ENCODE measurements at places on chromosomes 3 and 15. TPM values are rescaled to one million over a fixed set of nuclear protein-coding genes. Genes with fewer than 3 reads are reported as not detected.

DNA sequence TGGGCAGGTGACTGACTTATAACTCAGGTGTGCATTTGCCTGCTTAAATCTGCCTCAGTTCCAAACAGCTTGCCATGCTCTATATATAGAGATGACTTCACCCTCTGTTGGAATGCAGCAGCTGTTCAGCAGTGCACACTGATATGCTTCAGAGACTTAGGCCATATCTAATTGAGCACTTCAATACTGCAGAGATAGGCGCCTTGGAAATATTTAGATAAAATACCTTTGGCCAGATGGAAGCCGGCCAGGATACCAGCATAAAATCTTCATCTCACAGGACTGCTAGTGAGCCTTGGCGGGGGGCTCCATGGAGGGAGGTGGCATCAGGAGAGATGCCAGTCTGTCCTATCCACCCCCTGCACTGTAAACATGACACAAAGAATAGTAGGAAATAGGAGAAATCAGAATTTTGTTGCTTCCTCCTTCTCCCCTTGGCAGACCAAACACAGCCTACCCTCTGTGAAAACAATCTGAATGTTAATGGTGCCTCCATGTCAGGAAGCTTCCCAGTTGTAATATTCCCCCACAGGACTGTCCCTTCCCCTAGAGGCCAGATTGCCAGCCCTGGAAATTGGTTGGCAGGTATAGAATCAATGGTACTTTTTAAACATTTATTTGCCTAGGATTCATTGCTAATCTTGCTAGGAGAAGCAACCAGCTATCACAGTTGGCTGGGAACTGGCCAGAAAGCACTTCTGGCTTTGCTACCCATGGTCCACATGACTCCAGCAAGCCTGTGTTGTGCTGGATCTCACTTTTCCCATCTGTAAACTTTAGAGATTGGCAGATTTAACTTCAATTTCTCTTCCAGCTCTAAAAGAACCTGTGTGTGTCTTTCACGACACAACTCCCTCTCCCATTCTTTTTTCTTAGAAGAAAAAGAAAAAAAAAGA, 215.5 kb upstream of the KCNMB2 start:
- no peak for DNase-seq

The SCAMP5 gene
- 33.5 TPM for total RNA-seq

- peak; percentile 81 for DNase-seq
Observed at GRCh38 chr15:74906067-74906449, 593 bp downstream of the FAM219B start.

GRCh38 chr3:124829819-124830554, 57.2 kb downstream of the ITGB5 start:
- no peak for DNase-seq

DNA sequence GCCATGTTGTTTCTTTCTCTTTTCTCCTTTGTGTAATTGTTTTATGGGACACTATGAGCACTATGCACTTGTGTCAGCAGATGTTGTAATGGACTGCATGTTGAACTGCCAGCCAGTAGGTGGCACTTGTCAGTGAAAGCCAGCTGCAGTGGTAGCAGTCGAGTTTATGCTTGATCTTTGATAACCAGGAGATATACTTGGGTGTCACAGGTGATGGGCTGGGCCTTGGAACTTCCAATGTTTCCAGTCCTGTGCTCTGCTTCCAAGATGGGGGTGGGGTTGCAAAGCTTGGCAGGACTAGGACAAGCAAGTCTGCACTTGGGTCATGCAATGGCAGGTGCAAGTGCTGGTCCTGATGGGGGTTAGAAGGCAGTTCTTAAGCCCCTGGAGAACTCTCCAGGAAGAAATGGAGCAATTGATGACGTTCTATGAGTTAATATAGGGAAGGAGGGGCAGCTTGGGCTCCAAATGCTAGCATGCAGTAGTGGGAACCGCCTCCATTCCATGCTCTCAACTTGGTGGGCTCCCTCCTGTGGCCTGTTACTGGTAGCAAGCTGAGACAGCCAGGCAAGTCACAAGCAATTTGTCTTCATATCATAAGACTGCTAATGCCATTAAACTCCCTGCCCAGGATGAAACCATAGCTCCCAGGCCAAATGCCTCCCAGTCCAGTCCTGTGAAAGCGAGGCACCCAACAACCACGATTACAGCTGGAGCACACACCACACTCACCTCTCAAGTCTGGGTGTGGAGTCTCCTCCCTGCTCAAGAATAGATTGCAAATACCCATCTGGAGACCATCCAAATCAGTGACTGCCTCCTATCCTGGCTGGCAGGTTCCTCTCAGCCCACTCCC, 287.2 kb downstream of the CGGBP1 start:
- DNase-seq = peak; percentile 74

GRCh38 chr15:71666763-71667620, 143.4 kb upstream of the NR2E3 start:
- no peak for DNase-seq

The STAC gene
- 0.59 TPM for total RNA-seq

DNA sequence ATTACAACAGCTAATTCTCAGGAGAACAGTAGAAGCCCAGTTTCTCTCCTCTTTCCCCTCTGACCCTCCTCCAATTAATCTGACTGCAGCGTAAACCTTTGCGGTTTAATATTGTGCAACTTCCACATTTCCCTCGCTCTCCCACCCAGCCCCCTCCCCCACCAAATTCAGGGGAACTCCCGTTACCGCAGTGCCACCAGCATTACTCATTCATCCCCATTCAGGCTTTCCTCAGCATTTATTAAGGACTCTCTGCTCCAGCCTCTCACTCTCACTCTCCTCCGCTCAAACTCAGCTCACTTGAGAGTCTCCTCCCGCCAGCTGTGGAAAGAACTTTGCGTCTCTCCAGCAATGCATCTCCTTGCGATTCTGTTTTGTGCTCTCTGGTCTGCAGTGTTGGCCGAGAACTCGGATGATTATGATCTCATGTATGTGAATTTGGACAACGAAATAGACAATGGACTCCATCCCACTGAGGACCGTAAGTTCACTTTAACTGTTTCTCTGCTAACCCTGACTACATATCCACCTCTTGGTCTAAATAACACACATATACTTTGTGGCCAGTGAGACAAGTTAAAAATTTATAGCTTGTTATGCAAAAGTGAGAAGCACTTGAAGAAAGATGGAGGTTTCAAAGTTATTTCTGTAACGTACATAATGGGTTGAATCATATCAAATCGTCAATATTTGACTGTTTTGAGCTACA, at the start of gene PTX3:
Gene PTX3, plus strand, starts transcription at position 268 of the 709 bp plus-strand sequence. Its CDS starts 84 bp downstream, at position 352.
- peak; percentile 57 for DNase-seq

DNA sequence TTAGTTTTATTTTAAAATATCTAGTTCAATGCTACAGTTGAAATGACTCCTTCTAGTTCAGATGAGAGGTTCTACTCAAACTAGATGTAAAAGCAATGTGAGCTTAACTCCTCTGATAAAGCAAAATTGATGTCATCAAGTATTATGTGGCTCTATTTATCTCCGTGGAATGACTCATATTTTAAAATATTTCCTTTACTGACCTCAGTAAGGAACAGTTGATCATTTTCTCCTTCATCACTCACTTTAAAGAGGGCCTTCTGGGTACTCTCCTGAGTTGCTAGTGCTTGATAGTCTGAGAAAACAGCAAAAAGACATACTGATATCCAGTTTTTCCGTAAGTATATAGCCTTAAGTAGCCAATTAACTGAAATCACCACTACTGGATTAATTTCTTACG, 1099.3 kb downstream of the ROBO2 start:
- DNase-seq = no peak

All from endodermal cell (in vitro differentiated cells).